ENCODE measurements at places on chromosomes 2 and 18.
A peak's percentile ranks its signal among the peaks of the same experiment; 100 is the strongest.

- no peak for DNase-seq
Measured at GRCh38 chr2:237754182-237754581, 44.4 kb upstream of the RBM44 start.

GRCh38 chr2:119082821-119083400 is 75.6 kb downstream of the C1QL2 start:
- DNase-seq: no peak

GRCh38 chr2:102103992-102104871 is 38.3 kb upstream of the IL1R1 start:
- no peak for DNase-seq

GRCh38 chr18:58535340-58536201 is 93.3 kb downstream of the ALPK2 start:
- peak; percentile 34 for DNase-seq

DNA sequence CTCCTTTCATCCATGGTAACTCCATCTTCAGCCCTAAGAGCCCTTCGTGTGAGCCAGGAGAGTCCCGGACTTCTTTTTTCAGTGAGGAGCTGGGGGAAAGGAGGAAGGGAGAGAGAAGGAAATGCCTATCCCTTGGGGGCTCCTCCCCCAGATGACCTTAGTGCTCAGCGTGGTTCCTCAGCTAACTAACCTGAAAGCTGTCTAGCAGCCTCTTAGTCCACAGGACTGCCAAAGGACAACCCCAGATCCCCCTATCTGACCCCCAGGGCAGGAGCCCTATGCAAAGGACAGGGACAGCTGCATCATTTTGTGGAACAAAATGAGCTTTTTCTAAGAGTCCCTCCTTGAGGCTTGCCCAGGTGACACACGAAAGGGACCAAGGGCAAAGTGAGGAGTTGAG is 7.9 kb downstream of the SPR start:
- no peak for DNase-seq

DNA sequence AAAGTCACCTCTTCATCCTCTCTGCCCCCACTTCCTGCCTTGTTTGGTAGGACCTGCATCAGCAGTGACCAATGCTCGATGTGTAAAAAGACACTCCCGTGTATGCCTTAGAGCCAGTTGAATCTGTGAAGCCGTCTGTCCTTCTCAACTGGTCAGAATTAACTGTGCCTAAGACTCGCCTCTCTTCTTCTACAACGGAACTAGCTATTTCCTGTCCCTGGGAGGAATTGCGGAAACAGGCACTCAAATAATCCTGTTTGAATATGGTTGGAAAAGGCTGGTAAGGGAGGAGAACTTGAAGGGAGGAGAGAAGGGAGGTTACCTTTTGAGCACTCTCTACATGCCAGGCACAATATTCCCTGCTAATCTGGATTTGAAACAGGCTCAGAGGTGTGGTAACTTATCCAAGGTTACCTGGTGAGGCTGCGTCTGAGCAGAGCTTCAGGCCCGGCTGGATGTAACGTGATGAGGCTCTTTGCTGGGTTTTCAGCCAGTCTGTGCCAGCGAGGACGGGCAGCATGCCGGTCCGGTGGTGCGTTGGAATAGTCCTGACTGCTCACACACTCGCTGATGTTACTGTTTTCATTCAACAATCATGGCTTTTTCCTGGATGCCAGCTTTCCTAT is 127.0 kb downstream of the FAM168B start:
- no peak for DNase-seq

DNA sequence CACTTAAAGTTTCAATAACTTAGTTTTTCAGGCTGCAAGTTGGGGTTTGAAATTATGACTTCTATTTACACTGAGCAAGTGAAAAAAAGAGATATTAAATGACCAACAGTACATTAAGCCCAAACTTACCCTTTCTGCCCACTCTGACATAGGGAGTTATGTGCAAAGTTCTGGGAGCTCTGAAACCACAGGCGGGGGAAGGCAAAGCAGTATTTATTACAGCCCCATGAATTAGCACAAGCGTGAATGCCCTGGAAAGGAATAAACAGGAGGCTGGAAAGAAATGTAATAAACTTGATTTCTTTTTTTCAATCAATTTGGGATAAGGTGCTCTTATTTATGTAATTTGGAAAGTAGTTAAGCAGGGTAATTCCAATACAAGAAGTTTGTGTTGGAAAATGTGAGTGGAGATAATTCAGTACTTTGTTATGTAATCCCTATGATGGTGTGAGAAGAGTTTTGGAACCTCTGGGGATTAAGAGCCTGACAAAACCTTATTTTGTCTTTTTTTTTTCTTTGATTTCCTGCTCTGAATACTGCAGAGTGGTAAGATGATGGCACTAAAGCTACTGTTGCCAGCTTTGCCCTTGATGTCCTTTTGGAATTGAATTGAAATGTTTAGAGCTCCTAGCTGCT is 351.5 kb downstream of the ARHGAP15 start:
- no peak for DNase-seq

DNA sequence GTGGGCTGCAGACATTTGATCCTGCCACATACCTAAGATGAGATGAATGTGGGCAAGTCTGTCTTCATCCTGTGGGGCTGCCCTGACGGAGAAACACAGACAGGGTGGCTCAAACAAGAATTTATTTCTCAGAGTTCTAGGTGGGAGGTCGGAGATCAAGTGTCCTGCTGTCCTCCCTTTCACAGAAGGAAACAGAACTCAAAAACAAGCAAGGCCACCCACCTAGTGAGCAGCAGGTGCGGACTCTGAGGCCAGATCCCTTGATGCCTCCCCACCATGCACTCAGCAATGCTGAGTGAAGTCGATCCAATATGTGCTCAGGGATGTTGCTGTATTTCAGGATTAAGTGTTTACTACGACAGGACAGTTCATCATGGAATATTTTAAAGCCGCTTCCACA is 63.0 kb upstream of the SNTG2 start:
- DNase-seq: peak; percentile 20

DNA sequence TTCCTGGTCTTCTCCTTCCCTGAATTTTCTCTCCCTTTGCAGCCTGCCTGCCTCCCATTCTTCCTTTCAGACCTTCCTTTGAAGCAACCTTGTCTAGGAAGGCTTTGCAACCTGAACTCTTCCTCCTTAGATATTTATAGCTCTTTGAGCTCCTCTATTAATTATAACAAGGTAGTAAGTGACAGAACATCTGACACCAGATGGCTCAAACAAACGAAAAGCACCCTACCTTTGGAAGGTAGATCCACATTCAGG is 57.2 kb upstream of the SLC1A4 start:
- no peak for DNase-seq

- DNase-seq: no peak
Measured at GRCh38 chr2:128690431-128690830, 371.8 kb upstream of the HS6ST1 start.

DNA sequence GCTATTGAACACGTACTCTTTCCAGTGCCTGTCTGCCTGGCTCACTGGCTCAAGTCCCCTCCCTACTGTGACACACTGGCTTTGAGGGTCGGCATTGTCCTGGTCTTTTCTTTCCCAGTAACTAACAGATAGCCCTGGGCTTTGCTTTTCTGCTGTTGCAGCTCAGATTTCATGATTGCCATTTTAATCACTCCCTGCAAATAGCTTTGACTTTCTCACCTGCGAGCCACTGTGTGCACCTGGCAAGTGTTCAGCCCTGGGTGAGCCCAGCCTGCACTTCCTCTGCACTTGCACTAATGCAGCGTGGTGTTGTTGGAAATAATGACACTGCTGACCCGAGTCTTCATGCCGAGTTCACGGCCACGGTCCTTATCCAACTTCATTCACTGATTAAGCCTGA is 52.9 kb downstream of the DCDC2C start:
- no peak for DNase-seq
